Dorsolateral prefrontal cortex (tissue), 122 donors: ENCODE measurements at places on chromosomes 1 and 21. TPM values are rescaled to one million over a fixed set of nuclear protein-coding genes. Genes with fewer than 3 reads are reported as not detected.

The HPCA gene
- 217 TPM for total RNA-seq

The FCER1G gene
- total RNA-seq, result 21.9 TPM

The HSD3B2 gene
- not detected for total RNA-seq

The PLPP3 gene
- total RNA-seq, result 75.6 TPM

The NKAIN1 gene
- 9.6 TPM for total RNA-seq

DNA sequence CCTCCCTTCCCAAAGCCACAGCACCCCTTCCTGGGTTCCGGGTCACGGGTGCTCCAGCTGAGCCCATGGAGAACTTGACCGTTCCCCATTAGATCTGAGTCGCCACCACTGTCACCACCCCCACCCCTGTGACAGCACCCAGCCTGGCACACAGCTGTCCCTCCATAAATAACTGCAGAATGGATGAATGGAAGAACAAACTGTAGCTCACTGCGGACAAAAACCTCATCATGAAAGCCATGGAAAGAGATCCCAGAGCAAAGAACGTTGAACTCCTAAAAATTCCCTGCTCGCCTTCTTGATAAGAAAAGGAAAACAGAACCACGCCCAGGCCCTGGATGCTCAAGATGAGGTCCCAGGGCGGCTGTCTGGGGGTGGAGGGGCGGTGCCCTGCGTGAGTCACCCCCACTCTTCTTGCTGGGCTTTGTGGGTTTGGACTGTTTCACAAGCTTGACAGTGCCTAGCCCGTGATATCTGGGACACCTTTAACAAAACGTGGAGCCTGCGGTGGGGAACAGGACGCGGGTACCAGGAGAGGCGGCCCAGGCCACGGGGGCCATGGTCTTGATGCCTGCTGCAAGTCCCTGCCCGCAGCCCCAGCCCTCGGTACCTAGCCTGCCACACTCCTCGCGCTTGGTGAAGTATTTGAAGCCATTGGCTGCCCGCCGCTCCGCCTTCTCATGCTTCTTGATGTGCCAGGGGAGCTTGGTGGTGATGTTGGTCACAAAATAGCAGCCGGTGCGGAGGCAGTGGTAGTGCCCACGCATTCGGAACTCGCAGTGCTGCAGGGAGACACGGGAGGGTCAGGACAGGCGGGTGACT is 151.9 kb downstream of the CASZ1 start:
- peak; percentile 82 for DNase-seq

DNA sequence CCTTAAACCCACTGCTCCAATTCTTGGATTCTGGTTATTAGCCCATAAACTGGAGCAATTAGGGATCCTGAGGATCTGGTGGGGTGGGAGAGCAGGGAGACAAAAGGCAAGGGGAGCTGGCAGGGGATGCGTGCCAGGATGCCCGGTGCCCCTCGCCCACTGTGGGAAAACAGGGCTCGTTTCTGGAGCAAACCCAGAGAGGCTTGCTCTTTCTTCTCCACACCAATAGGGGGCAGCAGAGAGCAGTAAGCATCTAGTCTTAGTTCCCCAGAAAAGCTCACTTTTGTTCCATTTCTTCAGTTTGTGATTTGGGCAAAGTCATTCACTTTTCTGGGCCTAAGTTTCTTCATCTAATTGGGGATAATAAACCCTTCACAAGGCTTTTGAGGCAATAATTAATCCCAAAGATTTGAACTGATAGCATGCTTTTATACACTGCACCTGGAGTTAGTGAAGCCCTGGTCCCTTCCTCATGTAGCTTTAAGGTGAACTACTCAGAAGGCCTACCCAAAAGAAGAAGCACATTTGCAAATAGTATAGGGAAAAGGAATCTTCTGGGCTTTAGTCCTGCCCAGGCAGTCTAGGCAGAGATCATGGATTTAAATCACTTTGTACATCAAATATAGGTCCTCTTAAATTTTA is 160.6 kb upstream of the USP24 start:
- DNase-seq, result peak; percentile 43

DNA sequence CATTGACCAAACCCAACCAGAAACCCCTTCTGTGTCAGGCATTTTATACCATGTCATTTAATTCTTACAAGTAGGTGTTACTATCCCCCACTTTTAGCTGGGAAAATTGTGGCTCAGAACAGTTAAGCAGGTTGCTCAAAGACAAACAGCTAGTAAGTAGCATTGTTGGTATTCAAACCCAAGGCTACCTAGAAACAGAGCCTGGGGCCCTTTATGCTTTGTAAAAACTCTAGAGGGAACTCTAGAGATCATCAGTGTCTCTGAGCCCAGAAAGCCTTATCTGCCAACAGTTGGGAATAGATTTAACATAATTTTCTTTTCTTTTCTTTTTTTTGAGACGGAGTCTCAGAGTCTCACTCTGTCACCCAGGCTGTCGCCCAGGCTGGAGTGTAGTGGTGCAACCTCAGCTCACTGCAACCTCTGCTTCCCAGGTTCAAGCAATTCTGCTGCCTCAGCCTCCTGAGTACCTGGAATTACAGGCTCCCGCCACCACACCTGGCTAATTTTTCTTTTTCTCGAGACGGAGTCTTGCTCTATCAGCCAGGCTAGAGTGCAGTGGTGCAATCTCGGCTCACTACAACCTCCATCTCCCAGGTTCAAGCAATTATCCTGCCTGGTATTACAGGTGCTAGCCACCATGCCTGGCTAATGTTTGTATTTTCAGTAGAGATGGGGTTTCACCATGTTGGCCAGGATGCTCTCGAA is 48.5 kb upstream of the OSBPL9 start:
- no peak for DNase-seq

GRCh38 chr1:230261928-230262650 is 164.0 kb downstream of the PGBD5 start:
- DNase-seq, result no peak

GRCh38 chr1:158095737-158096335 is 84.9 kb upstream of the CD1D start:
- no peak for DNase-seq

DNA sequence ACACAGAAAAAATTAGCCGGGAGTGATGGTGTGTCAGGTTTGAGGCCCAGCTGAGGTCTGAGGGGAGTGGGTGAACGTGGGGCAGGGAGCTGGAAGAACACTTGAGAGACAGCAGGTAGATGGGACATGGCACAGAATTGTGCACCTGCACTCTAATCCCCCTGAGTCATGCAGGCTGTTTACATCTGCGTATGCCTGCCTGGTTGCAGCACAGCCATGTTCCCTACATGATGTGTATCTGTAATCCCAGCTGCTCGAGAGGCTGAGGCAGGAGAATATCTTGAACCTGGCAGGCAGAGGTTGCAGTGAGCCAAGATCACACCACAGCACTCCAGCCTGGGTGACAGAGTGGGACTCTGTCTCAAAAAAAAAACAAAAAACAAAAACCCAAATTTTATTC is 44.8 kb downstream of the ATP5PO start:
- DNase-seq, result no peak

DNA sequence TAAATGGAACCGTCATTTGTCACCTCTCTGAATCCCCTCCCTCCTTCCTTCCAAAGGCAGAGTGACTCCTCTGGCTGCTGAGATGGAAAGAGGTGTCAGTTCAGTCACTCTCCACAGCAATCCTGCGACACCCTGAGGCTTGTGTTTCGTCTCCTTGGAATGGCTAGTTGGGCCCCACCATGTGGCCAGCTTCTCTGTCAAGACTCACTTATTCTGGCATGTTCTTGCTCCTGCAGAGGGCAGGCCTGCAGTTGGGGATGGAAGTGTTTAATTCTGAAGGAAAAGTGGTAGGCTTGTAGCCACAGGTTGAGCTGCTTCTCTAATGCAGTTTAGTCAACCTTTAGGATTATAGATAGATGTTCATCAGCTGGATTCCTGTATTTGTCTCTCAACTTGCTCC is 149.6 kb downstream of the LMO4 start:
- no peak for DNase-seq

DNA sequence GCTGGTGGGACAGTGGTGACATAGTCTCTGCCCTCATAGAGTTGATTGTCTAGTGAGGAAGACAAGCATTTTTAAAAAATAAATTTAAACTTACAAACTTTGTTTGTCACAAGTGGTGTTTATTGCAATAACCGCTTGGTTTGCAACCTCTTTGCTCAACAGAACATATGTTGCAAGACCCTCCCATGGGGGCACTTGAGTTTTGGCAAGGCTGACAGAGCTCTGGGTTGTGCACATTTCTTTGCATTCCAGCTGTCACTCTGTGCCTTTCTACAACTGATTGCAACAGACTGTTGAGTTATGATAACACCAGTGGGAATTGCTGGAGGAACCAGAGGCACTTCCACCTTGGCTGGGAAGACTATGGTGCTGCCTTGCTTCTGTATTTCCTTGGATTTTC is 58.4 kb downstream of the LAMC2 start:
- no peak for DNase-seq

- DNase-seq, result peak; percentile 41
Measured at GRCh38 chr1:94236630-94237290, 624 bp downstream of the ARHGAP29 start.

- no peak for DNase-seq
Measured at GRCh38 chr1:15245593-15246360, 1.2 kb upstream of the FHAD1 start.
